Right renal cortex interstitium (tissue), 3 donors: ENCODE measurements at places on chromosomes 7 and 10.

DNA sequence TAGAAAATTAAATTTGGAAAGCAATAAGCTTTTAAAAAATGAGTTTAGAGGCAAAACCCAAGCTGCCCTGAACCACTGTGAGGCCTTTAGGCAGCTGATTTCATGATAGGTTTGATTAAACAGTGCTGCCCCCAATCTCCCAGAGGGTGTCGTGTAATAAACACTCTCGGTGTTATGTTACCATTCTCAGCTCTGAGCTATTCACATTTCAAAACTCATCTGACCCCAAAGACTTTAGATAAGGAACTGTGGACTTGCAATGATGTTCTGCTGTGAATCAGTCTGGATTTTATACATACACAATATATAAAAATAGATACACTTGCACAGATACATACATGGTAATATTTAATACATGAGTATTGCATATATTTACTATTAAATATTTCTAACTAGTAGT lies 120.4 kb downstream of the MALRD1 start:
- no peak for DNase-seq

DNA sequence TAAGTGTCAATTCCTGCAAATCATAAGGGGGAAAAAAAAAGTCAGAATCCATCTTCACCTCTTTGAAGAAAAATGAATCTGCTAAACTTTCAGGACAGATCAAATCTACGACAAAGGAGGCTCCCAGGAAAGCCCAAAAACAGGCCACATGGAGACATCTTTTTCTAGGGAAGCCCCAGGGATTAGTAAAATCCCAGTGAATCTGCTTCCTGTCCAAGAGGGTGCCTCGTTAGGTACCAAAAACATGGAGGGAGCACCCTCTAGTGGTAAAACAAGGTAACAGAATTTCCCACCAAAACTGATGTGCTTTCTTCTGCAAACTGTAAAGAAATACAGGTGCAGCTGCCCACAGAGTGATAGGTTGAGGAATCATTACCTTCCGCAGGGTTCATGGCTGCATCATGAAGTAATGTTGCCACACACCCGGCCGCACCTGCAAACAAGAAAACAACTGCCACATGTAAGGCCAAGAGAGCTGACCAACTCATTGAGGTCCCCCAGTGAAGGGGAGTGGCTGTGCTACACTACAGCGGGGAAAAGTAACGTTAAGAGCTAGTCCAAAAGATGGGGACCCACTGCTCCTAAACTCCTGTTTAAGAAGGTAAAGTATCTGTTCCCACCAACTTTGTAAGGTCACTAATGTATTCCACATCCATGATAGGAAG lies 7.9 kb downstream of the SLC25A28 start:
- no peak for DNase-seq

DNA sequence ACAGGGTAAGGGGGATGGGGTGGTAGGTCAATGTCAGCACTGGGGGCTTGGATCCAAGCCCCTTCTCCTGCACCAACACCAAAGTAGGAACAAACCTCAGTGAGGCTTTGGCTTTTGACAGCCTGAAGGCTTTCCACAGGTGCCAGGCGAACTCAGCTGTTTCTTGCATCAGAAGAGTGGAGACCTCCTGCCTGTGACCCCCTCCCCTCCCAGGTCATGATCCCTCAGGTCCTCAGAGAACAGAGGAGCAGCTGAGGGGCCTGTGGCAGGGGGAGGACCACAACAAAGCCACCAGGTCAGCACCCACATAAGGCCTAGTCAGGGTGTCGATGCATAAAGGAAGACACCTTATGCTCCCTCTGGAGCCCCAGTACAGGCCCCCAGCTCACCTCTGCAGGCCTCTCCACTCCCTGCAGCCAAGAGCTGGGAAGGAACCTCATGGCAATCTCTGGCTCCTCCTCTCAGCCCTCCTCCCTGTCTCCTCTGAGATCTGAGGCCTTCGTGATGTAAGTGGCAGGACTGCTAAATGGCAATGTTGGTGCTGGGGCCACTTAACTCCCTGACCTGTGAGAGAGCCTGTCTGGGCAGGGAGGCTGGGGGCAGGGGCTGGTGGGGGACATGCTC lies 19.1 kb upstream of the PRRT4 start:
- no peak for DNase-seq

DNA sequence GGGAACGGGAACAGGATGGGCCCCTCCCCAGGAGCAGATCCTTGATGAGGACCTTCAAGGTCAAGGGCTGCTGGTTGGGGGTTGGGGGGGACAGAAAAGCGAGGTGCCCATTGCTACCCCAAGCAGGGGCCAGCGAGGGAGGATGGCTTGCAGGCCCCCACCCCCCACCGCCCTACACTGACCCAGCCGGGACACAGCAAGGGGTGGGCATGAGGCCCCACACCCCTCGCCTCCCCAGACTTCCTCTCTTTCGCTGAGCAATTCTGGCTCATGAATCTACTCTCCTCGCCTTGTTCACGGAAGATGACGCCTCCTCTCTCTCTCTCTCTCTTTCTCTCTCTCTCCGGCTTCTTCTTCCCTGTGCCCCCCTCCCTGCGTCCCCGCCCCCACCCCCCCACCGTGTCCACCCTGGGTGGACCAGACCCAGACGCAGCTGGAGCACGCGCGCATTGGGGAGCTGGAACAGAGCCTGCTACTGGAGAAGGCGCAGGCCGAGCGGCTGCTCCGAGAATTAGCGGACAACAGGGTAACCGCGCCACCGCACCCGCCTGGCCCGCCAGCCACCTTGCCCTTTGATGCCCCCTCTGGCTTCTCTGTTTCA lies 81.1 kb upstream of the GTF2IRD1 start:
- DNase-seq = no peak

GRCh38 chr10:67772894-67773511 lies 65.0 kb downstream of the DNAJC12 start:
- DNase-seq = no peak

- no peak for DNase-seq
Measured at GRCh38 chr10:118698421-118698820, 56.3 kb downstream of the CACUL1 start.

DNA sequence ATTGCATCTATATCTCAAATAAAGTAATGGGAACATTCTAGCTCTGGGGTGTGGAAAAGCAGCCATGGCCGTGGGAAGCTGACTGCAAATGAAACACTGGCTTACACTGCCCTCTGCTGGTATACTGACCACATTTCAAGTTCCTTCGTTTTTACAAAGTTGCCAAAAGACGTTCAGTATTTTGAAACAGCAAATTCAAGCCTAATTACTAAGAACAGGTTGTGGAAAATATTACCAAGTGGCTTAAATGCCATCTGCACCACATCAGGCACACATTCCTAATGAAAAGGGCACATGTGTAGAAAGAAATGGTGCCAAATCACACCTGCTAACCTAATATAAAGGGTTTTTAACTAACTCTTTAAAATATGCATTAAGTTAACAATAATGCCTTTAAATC lies 83.9 kb downstream of the JAZF1 start:
- DNase-seq = peak; percentile 50

DNA sequence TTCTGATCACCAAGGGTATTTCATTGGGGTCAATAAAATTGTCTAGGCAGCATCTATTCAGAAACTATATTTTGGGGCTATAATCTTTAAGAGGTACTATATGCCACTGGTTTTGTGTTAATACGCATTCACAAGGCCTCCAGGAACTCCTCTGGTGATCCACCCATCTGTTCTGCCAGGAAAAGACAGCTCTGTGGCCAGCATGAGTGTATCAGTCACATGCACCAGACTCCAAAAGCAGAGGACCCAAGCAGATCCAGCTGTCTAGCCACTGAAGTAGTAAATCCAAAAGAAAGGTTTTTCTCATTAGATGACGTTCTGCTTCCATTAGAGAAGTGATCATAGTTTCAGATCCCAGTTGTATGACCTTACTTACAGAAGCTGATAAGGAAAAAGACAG lies 199.6 kb upstream of the CELF2 start:
- DNase-seq = no peak

- no peak for DNase-seq
Measured at GRCh38 chr7:2016761-2017480, 215.8 kb downstream of the MAD1L1 start.

- no peak for DNase-seq
Measured at GRCh38 chr7:2154121-2154520, 78.6 kb downstream of the MAD1L1 start.

DNA sequence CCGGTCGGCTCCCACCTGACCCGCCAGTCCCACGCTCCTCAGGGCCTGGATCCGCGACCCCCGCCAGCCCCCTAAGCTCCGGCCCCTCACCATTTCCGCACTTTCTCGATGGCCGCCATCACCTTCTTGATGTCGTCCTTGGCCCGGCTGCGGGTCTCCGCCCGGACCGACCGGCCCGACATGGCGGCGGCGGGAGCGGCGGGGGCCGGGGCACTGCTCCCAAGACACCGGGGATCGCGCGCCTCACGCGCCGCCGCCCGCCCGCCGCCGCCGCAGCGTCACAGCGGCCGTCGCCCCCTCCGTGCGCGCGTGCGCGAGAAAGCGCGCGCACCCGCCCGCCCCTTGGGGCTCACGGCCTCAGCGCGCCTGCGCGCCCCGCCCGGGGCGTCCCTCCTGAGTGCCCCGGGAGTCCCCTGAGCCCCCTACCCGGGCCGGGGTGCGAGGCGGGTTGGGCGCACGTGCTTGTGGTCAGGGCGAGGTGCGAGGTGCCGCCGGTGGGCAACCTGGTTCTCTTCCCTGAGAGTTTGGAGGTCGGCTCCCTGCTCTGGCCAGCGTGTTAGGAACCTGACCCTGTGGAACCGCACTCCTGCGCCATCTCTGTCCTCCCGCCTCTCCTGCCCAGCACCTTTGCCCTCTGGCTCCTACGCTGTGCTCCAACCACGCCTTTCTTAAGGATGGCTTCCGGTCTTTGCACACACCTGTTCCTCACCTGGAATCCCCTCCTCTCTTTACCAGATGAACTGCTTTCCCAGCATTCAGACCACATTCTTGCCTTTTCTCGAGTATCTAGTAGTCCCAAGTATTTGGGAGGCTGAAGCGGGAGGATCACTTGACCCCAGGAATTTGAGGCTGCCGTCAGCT lies at the start of gene BCL7B:
Gene BCL7B (minus strand): TSS at position 294 of the 861 bp plus-strand sequence. CDS start 112 bp downstream, at position 182.
- peak; percentile 48 for DNase-seq

DNA sequence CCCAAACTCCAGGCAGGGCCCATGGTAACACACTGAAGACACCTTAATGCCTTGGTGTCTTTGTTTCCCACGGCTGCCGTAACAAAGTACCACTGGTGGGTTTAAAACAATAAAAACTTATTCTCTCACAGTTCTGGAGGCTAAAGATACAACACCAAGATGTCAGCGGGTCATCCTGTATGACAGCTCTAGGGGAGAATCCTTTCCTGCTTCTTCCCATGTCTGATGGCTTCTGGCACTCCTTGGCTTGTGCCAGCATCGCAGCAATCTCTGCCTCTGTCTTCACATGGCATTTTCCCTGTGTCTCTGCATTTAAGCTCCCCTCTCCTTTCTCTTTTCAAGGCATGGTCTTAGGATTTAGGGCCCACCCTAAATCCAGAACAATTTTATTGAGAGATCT lies 33.1 kb downstream of the PRSS2 start:
- DNase-seq = no peak

GRCh38 chr10:3803295-3803926 lies 18.4 kb upstream of the KLF6 start:
- DNase-seq = no peak

DNA sequence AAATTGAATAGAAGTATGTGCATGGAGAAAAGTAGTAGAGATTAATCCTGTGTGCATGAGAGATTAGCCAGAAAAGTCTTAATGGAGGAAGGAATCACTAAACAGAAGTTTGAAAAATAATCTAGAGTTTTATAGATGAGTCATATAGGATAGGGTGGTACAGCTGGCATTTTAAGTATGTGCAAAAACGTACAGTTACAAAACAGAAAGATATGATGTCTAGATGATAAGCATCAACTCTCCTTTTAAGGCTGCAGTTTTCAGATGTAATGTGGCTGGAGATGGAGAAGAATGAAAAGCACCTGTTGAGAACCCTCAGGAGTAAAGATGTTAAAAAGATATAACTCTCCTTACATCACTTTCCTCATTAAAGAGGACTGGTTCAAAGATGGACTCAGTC lies 271.3 kb downstream of the STK31 start:
- DNase-seq = no peak

DNA sequence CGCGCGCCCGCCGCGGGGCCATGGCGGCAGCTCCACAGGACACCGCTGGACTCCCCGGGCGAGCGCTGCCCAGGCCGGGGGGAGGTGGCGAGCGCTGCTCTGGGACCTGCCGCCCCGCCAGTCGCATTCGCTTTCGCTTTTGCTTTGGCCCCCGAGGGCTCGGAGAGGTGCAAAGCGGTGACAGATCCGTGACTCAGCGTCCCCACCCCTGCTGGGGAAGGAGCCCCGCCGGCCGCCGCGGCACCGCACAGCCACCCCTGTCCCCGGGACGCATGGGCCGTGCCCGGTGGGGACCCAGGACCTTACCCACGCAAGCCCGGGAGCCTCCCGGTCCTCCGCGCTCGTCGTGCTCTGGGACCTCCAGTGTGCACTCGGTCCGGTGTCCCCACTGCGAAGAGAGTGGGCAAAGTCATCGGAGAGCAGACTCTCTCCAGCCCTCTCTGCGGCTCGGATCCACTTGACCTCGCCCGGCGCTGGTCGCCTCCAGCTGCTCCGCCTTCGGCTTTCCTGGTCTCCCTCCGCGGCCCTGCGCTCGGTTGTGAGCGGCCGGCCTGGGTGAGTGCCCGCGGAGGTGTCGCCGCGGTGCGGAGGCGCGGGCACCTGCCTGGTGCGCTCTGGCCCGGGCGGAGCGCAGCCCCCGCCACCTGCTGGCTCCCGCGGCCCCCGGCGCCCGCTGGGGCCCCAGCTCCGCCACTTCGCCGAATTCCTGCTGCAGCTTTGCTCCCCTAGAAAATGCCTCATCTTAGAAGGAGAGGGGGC lies at the start of gene IL15RA:
Gene IL15RA (minus strand): TSS at position 73 of the 759 bp plus-strand sequence. CDS start 51 bp downstream, at position 22.
- no peak for DNase-seq

- DNase-seq = no peak
Measured at GRCh38 chr10:133133471-133134231, 26.4 kb upstream of the KNDC1 start.

DNA sequence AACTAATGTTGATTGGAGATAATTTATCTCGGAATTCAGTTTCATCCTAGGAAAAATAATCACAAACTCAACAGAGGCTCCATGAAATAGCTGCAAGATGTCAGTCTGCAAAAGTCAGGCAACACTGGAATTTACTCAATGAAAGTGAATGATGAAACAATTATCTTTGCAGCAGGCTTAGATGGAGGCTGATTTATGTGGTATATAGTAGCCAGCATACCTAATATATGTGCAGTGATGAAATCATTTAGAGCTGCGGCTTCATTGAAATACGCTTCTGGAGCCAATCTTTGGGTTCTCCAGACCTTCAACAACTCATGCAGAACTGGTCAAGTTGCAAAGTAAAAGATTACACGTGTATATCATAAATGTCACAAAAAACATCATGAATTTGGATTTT lies 113.3 kb downstream of the ITGA8 start:
- no peak for DNase-seq

- DNase-seq = no peak
Measured at GRCh38 chr7:95411036-95411435, 14.9 kb upstream of the PON3 start.

DNA sequence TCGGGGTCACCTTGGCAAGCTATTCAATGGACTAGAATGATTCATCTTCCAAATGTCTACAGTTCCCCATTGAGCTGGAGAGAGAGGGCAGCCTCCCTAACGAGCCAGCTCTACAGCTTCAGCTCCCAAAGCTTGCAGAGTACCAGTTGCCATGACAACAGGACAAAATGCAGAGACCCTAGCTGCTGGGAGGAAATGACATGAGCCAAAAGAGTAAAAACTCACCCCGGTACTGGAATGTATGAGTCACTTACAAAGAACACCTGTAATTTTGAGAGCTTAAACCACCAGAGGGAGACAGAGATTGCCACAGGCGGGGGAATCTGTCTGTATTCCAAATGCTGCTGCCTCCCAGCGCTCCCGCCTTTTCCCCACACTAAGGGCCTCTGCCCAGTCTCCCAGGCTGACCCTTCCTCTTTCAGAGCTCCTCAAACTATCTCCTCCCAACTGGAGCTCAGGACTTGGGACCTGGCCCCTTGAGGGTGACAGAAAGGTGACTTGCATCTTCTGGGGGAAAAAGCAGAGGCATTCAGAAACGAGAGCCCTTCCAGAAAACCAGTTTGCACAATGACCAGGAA lies 95.5 kb downstream of the CUL2 start:
- DNase-seq = peak; percentile 68
